Fibroblast of skin of right quadriceps (primary cell): ENCODE measurements at places on chromosomes 5 and 9.

DNA sequence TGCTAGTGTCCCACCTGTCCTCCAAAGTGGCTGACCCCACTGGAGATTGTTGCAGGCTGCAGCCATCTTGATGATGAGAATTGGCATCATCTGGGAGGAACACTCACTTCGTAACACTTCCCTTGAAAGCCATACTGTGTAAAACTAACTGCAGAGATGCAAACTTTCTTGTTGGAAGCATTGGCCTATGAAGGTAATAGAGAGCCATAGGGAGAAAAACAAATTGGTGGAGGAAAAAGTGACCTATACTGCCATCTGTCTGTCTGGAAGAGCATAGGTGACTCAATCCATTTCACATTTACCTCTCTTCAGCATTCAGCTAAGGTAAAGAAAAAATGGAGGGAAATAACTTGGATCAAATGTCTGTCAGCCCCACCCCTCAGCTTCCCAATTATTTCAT lies 473.4 kb downstream of the NTRK2 start:
- DNase-seq = peak; percentile 2

DNA sequence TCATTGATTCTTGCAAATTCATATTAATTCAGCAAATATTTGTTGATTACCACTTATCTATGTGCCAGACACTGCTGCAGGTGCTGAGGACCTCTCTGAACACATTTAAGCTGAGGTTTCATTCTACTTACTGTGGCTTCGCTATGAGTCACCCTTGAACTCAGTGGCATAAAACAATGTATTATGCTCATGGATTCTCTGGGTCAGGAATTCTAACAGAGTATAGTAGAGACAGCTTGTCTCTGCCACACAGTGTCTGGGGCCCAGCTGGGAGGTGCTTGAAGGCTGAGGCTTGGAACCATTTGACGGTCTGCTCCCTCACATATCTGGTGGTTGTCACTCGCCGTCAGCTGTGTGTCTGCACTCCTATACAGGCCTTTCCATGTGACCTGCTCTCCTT lies 124.3 kb upstream of the NR3C1 start:
- peak; percentile 45 for DNase-seq

DNA sequence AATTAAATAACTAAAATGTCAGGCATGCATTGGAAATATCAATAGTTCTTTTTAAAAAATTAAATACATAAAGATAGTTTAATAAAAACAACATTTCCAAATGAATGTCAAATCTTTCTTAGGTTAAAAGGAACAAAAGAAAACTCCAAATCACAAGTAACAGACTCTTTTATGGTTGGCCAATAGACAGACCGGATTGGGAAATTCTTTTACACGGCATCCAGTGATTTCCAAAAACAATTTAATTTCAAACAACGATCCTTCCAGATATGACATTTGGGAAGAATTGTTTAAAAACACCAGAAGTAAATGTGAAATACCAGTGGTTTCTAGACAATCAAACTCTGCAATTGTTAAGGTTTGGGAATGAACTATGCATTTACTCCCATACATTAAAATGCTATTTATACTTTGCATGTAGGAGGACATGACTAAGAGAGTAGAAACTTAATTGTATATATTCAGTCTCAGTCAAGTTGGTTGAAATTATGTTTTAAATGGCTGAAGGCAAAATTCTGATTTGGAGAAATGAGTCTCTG lies 32.8 kb downstream of the ZNF474 start:
- peak; percentile 70 for DNase-seq

GRCh38 chr5:170439944-170440269 lies 50.7 kb upstream of the KCNMB1 start:
- DNase-seq = no peak

DNA sequence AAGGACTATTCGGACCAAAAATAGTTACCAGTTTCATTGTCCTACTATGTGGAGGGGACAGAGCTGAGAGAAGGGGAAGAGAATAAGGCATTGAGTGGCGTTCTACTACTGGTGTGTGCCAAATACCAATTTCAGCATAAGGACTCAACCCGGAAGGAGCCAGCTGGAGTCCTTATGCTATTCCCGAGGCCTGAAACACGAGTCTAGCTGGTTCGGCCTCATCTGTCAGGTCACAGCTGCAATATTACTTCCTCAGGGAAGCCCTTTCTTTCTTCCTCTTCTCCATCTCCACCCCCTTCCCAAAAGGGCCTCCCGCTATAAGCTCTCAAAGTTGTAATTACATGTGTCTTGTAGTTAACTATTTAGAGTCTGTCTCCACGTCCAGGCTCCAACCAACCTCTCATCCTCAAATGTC lies 20.5 kb upstream of the FER start:
- DNase-seq = peak; percentile 12

- no peak for DNase-seq
Observed at GRCh38 chr5:135329066-135329912, 69.7 kb downstream of the MACROH2A1 start.

- DNase-seq = no peak
Observed at GRCh38 chr5:85278193-85278592, 893.5 kb upstream of the EDIL3 start.

- no peak for DNase-seq
Observed at GRCh38 chr5:145983446-145983845, 47.1 kb downstream of the SH3RF2 start.

- DNase-seq = no peak
Observed at GRCh38 chr9:27157097-27157496, 48.1 kb downstream of the TEK start.

- no peak for DNase-seq
Observed at GRCh38 chr9:129498451-129499384, 122.2 kb downstream of the C9orf50 start.

DNA sequence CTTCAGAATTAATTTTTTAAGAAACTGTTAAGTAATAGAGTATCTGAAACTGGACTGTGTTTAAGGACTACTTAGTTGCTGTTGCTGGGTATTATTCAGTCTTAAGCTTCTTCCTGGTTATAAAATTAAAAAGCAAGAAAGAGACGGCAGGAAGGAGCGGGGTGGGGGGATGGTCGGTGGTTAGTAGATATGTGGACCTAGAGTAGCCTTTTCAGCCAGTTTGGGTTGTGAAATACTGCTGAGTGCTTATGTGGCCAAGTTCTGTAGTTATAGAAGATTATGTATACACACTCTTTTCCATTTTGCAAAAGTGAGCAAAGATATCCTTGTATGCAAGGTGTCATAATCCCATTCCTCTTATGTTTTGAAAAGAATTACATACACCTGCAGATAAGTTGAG lies 28.5 kb downstream of the TRIO start:
- DNase-seq = peak; percentile 68

DNA sequence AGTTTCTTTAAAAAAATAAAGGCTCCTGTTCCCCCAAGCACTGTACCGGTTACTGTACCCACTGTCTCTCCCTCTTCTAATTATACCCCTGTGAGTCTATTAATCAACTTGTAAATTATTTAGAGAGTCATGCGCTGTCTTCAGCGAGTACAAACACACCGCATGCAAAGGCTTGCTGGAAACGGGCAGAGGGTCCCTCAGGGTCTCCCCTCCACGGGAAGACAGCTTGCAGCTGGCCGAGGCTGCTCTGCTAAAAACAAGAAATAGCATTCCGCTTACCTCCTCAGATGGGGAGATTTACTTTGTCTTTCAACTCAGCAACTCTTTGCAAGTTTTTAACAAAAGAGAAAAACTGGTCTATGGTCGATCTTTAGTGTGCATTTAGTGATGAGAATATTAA lies 71.8 kb downstream of the AK8 start:
- no peak for DNase-seq

GRCh38 chr5:137752905-137753690 lies 1.1 kb downstream of the HNRNPA0 start:
- peak; percentile 25 for DNase-seq

GRCh38 chr5:157890836-157891597 lies 32.1 kb upstream of the CLINT1 start:
- DNase-seq = no peak

GRCh38 chr5:126488443-126489065 lies 65.3 kb downstream of the GRAMD2B start:
- DNase-seq = no peak

DNA sequence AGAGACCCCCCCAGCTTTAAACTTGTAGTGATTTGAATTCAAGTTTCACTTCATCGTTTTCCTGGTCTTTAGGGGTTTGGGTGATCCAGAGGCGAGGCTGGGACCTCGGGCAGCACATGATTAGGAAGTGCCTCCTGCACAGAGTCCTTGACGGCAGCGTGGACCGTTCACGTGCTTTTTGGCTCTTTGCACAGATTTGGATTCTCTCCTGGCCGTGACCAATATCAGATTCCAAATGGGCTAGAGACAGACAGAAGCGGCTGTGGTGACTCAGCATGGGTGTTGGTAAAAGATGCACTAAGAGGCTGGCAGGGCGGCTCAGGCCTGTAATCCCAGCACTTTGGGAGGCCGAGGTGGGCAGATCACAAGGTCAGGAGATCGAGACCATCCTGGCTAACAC lies 117.2 kb upstream of the CACNA1B start:
- no peak for DNase-seq

- DNase-seq = no peak
Observed at GRCh38 chr9:134360180-134360759, 34.0 kb downstream of the RXRA start.
